GM23338 (cell line): ENCODE measurements at places on chromosomes 1 and 21. TPM values are rescaled to one million over a fixed set of nuclear protein-coding genes. Genes with fewer than 3 reads are reported as not detected.
A peak's percentile ranks its signal among the peaks of the same experiment; 100 is the strongest.

- no peak for DNase-seq
Measured at GRCh38 chr1:209154912-209155311, 428.6 kb upstream of the CAMK1G start.

OR2L2 gene
- total RNA-seq: 0.07 TPM in 1 of 2 replicates, not detected in the other

- no peak for DNase-seq
Measured at GRCh38 chr1:158255656-158256055, 1.4 kb downstream of the CD1A start.

- DNase-seq: peak; percentile 16
Measured at GRCh38 chr1:192993426-192994085, 65.6 kb downstream of the UCHL5 start.

GRCh38 chr21:45548711-45549491, 6.7 kb upstream of the SLC19A1 start:
- no peak for DNase-seq

DNA sequence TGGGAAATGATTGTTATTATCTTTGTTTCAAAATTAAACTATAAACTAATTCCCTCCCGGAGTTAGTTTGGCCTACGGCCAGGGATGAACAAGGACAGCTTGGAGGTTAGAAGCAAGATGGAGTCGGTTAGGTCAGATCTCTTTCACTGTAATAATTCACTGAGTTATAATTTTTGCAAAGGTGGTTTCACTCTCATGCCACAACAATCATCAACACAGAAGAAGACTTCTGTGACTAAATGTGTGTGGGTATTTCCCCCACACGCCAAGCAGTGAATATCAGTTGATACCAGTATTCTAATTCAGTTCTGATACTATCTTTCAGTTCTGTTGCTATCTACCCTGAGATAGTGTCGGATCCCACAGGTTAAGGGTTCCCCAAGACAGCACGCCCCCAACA, 215.1 kb downstream of the S1PR1 start:
- no peak for DNase-seq

LCE1F gene
- not detected in 2 replicates for total RNA-seq

DNA sequence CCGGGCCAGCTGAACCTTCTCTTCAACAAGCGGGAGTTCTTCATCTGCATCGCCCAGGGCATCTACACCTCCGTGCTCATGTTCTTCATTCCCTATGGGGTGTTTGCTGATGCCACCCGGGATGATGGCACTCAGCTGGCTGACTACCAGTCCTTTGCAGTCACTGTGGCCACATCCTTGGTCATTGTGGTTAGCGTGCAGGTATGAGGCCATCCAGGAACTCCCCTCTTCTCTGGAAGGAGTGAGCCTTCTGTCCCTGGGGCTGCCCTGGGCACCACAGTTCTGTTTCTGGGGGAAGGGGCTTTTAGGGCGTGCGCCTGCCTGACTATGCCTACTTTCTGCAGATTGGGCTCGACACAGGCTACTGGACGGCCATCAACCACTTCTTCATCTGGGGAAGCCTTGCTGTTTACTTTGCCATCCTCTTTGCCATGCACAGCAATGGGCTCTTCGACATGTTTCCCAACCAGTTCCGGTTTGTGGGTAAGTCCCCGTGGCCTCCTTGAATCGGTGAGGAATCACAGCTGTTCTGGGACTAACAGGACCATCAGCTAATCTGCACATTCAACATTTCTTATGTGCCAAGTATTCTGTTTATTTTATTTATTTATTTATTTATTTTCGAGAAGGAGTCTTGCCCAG, 21.1 kb downstream of the ATP8B2 start:
- DNase-seq: no peak

GRCh38 chr1:236147521-236148469, 5.5 kb downstream of the GPR137B start:
- DNase-seq: no peak

- no peak for DNase-seq
Measured at GRCh38 chr1:170402476-170403311, 129.3 kb upstream of the GORAB start.

GRCh38 chr1:67816095-67816475, 17.2 kb downstream of the GNG12 start:
- no peak for DNase-seq

DNA sequence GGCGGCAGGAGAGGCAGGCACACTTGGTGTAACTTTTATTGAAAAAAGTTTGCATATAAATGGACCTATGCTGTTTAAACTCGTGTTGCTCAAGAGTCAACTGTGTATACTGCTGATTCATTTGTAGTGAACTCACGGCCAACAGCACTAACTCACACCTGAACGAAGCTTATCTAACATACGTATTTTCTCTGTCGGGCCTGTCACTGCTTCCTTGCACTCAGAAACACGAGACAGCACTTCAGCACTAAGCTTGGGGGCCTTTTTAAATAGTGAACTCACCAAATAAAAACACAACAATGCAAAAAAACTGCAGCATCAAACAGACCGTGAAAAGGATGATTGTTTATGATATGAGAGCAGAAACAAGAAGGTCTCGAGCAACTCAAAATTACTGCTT, 58.9 kb upstream of the NEK2 start:
- no peak for DNase-seq
